ENCODE measurements at places on chromosomes 2 and 18.

DNA sequence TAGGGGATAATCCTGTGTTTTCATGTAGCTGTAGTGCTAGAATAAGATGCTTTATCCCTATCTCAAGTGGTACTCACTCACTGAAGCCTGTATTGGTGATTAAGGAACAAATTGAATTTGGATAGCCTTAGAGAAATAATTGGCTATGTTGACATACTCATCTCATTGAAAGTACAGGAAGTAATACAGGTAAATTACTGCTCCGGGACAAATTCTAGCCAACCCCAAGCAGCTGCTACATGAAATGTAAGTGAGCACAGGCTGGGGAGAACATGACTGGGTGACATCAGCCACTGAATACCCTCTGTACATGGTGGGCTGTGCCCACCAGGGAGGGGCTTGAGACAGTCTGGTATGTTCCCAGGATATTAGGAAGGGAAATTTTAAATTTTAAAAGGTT lies 188.4 kb upstream of the RASGRP3 start:
- DNase-seq: no peak

DNA sequence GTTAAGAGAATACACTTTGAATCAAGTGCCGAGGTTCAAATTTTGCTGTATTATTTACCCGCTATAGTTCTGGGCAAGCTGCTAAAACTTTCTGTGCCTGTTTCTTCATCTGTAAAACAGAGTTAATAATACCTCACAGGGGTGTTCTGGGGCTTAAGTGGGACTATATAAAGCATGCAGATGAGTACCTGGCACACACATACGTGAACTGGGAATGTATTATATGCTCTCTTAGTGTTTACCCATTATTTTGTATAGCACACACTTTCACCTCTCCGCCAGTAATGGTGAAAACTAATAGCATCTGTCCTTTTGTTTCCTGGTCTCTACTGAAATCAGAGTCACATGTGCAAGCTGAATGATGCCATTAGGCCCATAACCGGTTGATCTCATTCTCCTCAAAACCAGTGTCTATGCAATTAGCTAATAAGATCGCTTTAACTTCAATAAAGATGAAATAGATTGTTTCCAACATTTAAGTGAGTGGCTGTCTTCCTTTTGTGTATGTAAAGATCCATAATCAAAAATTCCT lies 3.8 kb upstream of the CDKL4 start:
- no peak for DNase-seq

DNA sequence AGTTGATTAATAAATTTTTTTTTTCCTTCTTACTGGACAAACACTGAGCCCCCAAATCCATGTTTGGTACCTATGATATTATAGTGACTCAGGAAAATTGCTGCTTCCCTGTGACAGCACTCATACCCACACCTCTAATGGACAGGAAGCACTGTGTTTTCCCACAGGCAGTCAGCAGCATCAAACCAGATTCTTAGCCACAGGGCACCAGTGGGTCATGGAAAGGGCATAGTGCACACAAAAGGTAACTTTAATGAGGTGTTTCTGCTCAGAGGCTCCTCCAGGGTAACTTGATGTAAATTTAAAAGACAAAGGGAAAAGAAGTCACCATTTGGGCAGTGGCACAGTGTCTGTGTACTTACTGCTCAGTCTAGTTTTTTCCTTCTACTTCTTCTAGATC lies 34.1 kb downstream of the SERPINB11 start:
- no peak for DNase-seq

- peak; percentile 70 for DNase-seq
Measured at GRCh38 chr2:101815739-101816391, 118.4 kb downstream of the MAP4K4 start.

- DNase-seq: no peak
Measured at GRCh38 chr2:137772451-137772850, 191.8 kb upstream of the HNMT start.

- DNase-seq: no peak
Measured at GRCh38 chr18:79117385-79117784, 48.2 kb downstream of the ATP9B start.

GRCh38 chr2:197873293-197873701 lies 68.9 kb downstream of the PLCL1 start:
- DNase-seq: peak; percentile 90

GRCh38 chr18:11747731-11748130 lies 58.7 kb downstream of the GNAL start:
- DNase-seq: no peak

- DNase-seq: peak; percentile 19
Measured at GRCh38 chr2:42359965-42360483, 993 bp downstream of the COX7A2L start.

GRCh38 chr2:96907115-96908041 lies 37.5 kb upstream of the SEMA4C start:
- peak; percentile 91 for DNase-seq

GRCh38 chr2:113061896-113062770 lies 3.1 kb downstream of the IL36RN start:
- no peak for DNase-seq

- DNase-seq: no peak
Measured at GRCh38 chr18:7980136-7980535, 413.0 kb downstream of the PTPRM start.

GRCh38 chr2:55102056-55102812 lies 52.0 kb upstream of the RTN4 start:
- peak; percentile 97 for DNase-seq

GRCh38 chr2:240056678-240057077 lies 3.4 kb upstream of the OR6B3 start:
- DNase-seq: no peak

DNA sequence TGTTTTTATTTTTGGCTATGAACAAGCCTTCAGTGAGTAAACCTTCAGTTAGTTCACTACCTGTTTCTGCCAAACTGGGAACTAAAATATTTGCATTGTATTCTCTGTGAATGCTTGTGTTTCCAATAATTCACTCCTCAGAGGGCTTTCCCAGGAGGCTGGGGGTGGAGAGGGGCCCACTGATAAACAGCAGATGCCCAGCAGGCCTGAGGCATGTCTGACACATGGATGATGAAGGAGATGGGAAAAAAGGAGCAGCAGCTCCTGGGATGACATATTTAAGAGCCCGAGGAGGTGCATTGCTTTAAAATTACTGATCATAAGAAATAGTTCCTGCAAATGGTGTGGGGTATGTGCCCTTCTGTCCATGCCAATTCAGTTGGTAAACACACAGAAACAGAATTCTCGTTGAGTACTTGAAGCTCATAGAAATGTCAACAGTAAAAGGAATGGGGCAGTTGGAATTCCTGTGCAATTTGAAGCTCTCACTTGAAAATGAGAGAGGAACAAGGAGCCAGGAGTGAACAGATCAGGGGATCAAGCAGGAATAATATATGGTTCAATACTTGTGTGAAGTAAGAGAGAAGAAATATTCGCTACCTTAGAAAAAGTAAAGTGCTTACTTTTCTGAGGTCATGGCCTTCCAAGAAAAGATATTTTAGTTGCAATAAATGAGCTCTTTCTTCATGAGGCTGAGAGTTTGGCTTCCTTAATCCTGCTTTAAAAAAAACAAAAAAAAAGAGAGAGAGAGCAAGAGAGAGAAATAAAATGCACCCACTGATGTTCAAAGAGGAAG lies 22.0 kb upstream of the HNMT start:
- DNase-seq: no peak

- DNase-seq: no peak
Measured at GRCh38 chr2:60839126-60839813, 42.1 kb upstream of the REL start.

- DNase-seq: no peak
Measured at GRCh38 chr18:50143886-50144285, 51.1 kb downstream of the MYO5B start.

DNA sequence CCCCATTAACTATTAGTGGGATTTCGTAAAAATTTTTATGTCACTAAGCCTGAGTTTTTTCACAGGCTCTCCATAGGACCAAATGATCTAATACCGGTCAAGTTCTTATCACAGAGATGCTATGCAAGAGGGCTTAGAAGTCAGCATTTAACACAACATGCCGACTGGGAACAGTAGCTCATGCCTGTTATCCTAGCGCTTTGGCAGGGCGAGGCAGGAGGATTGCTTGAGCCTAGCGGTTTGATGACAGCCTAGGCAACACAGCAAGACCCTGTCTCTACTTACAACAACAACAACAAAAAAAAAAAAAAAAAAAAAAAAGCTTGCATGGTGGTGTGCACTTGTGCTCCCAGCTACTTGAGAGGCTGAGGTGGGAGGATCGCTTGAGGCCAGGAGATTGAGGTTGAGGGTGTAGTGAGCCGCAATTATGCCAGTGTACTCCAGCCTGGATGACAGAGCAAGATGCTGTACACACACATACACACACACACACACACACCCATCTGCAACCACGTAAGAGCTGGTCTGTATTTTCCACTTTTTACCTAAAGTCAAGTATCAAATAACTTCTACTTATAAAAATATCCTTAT lies 67.6 kb upstream of the FAM124B start:
- DNase-seq: no peak

DNA sequence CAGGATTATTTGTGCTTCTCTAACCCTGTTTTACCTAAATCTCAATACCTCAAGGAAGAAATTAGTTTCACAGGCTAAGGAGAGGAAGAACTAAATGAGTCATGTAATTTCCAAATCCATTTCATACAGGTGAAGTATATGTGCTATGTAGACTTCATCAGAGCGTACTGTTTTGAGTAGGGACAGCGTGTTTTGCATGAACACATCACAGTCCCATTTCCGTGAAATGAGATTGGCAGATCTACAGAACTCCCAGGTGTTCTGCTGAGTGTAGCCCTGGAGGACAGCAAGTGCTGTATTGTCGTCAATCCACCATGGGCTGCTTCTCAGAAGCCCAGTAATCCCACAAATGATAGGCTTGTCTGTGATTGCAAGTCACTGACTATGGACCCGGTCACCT lies 97.7 kb downstream of the XRCC5 start:
- no peak for DNase-seq

GRCh38 chr2:126877861-126878565 lies 20.7 kb upstream of the TEX51 start:
- no peak for DNase-seq

DNA sequence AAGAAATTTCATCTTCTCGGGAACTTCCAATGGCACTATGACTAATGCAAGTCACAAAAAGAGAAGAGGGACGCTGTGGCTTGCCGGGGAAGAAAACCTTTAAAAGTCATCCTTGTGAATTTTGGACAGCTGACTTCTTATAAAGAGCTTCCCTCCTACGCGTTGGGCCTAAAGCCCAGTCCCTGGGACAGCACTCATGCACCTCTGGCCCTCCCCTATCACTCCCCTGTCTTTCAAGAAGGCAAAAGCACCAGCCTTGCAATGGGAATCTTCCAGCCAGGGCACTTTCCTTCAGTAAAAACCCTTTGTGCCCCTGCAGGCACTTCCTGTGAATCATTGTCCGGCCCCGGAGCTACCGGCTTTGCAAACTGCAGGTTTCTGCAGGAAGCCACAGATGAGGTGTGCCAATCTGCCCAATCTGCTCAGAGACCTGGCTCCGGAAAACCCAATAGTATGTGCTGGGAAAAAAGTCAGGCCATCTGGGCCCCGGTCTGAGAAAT lies 7.1 kb downstream of the MREG start:
- no peak for DNase-seq

GRCh38 chr2:139544186-139544851 lies 764.1 kb upstream of the NXPH2 start:
- no peak for DNase-seq

DNA sequence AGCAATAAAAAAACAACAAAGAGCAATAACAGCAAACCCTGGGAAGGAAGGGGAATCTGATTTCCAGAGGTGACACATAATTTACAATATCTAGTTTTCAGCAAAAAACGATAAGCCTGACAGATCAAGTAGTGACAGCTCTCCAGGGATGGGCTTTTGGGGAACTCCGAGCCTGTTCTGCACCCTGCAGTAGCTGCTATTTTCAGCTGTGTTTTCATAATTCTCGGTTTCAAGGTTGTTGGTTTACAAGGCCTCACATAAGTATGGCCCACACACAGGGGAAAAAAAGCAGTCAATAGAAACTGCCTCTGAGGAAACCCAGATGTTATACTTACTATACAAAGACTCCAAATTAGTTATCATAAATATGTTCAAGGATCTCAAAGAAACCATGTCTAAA lies 67.7 kb upstream of the CTLA4 start:
- no peak for DNase-seq

Data from fibroblast of skin of scalp (primary cell).